ENCODE measurements at places on chromosomes 16 and 17.

- DNase-seq: peak; percentile 42
These were observed 51.7 kb upstream of the MTSS2 start for GRCh38 chr16:70737377-70738082.

DNA sequence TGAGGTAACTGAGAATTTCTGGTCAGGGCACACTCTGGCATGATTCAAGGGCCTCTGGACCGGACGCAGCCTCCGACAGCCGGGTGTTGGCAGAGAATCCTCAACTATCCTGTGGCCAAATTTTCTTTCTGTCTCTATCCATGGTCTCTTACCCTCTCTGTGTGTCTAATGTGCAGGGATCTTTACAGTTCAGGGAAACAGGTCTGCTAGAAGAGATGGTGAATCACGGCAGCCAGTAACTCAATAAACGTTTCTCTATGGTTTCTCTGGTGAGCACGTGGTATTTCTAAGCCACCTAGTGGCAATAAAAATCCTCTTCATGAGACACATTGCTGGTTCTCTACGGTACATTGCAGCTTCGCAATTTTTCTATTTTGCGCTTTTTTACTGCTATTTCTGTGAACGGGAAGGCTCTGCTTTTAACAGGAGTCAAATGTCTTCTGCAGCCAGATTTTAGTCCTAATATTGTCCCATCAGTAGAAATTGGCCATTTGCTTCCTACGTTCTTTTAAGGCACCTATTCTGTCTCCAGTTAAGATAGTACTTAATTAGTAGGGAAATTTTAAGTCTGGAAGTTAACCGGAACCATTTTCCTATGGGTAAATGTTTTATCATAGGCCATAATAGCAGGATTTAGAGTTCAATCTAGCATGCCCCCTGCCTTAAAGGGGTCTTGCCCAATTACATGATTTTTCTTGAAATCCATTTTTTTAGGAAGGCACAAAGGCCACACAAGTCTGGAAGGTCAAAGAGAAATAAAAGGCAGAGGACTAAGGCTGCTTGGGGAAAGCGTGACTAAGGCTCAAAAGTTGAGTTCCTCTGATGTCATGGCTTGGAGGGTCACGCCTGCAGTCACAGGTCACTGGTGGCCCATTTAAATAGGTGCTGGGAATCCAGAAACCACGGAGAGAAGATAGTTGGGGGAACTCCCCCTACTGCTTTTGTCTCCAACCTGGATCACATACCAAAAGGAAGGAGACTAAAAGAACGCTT is 31.5 kb downstream of the QPRT start:
- peak; percentile 26 for DNase-seq

DNA sequence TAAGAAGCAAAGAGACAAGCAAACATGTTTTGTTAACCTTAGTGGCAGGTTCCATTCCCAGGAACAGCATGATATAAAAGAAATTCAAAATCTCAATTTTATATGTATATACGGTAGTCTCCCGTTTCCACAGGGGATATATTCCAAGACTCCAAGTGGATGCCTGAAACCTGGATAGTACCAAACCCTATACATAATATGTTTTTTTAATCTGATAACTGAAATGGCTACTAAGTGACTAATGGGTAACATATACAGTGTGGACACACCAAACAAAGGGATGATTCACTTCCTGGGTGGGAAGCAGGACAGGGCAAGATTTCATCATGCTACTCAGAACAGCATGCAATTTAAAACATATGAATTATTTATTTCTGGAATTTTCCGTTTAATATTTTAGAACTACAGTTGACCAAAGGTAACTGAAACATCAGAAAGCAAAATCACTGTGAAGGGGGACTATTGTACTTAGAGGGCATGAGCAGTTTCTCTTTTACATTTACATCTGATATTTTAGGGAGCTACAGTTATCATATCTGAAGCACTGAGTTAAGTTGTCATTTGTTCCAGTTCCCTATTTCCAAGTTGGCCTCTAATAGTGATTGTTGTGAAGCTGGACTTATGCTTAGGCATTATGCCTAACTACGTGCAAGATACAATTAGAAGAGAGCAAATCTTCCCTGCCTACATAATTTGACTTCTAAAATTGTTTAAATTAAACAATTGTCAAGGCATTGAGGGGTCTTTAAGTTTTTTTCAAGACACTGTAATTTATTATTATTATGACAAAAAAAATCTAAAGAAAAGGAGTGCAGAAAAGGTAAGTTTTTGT is 34.1 kb upstream of the ABCA6 start:
- DNase-seq: no peak

- DNase-seq: no peak
These were observed 22.5 kb downstream of the RAB11FIP4 start for GRCh38 chr17:31413874-31414549.

- no peak for DNase-seq
These were observed 127.5 kb downstream of the BRIP1 start for GRCh38 chr17:61735807-61736206.

- no peak for DNase-seq
These were observed 79.4 kb downstream of the PRKCA start for GRCh38 chr17:66381701-66382362.

DNA sequence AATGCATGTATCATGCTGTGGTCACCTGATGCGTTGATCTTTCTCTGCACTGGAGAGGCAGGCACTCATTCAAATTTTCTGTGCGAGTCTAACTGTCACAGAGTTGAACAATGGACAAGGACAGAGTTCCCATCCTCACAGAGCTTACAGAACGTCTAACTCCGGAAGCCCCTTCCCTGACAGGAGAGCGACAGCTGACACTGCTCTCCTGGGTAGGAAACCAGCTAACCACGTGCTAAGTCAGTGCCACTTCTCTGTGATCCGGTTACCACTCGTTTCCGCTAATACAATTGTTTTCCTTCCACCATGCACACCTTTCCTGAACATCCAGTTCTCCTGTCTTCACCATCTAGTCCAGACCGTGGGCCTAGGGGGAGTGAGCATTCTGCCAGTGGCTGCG is 11.3 kb downstream of the KLHDC4 start:
- no peak for DNase-seq

DNA sequence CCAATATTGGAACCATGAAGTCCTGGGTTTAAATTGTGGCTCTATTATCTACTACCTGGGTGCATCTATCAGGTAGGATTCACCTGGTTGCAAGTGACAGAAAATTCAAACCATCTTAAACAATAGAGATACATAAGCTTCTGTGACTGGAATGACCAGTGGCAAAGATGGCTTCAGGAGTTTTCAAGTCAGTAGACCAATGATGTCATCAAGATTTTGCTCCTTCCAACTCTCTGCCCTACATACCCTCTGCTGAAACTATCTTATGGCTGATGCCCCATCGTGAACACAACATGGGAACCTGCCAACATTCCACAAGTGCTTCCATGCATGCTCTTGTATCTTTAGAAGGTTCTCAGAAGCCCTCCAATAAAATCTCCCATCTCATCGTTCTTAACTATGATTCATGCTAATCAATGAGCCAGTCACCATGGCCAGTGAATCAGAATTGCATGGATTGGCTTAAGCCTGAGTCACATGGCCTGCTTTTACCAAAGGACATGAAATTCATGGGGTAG is 180.9 kb downstream of the GRIN2A start:
- DNase-seq: no peak

- DNase-seq: no peak
These were observed 1.4 kb downstream of the TEN1 start for GRCh38 chr17:75980188-75981018.

DNA sequence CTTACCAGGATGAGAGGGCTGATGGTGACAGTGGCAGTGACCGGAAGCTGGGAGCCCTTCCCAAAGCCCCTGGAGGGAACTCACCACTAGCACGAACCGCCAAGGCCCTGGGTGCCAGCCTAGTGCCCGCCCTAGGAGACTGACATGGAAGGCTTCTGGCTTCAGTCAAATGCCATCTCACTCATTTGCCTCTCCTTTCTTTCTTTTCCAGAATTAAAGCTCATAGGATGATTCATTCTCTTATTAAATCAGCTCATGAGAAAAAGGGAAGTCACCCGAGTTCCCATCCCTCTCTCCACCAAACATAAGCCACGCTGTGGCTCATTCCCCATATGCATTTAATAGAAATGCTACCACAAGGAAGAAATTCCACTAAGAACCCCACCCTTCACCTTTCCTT is 12.1 kb downstream of the CUEDC1 start:
- peak; percentile 33 for DNase-seq

GRCh38 chr16:27706866-27707685 is 157.1 kb downstream of the KATNIP start:
- DNase-seq: no peak

- no peak for DNase-seq
These were observed 1114.2 kb upstream of the GOT2 start for GRCh38 chr16:59848296-59848695.

GRCh38 chr16:84341528-84342295 is 26.6 kb upstream of the ATP2C2 start:
- DNase-seq: no peak

- peak; percentile 13 for DNase-seq
These were observed 16.8 kb downstream of the HIC1 start for GRCh38 chr17:2071455-2072281.

GRCh38 chr16:4685292-4685691 is 8.1 kb upstream of the NUDT16L1 start:
- no peak for DNase-seq

- DNase-seq: no peak
These were observed 851 bp upstream of the DPEP1 start for GRCh38 chr16:89612415-89613166.

GRCh38 chr17:47257651-47258339 is 4.2 kb downstream of the ITGB3 start:
- DNase-seq: no peak

Data from Kasumi-1 (cell line).